Fibroblast of skin of left quadriceps (primary cell): ENCODE measurements at places on chromosomes 5 and 9.

- DNase-seq, result no peak
These were observed 119.3 kb downstream of the NR2F1-AS1 start for GRCh38 chr5:93461756-93462155.

DNA sequence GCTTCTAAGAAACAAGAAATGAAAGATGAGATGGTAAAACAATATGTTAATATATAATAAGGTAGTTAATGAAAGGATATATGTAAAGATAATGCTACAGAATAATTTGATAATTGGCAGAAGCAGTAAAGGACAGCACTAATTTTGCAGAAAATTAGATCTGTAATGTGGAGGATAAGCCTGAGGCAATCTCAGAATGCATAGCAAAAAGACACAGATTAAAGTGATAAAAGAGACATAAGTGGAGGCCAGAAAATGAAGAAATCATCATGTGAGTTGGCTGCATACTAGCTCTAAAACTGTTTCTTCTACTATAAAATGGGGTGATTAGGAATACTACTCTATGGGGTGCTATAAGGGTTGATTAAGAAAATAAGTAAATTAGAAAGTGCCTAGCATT, 225.9 kb downstream of the SEC61B start:
- no peak for DNase-seq

- no peak for DNase-seq
These were observed 108.0 kb downstream of the DAPK1 start for GRCh38 chr9:87605676-87606075.

DNA sequence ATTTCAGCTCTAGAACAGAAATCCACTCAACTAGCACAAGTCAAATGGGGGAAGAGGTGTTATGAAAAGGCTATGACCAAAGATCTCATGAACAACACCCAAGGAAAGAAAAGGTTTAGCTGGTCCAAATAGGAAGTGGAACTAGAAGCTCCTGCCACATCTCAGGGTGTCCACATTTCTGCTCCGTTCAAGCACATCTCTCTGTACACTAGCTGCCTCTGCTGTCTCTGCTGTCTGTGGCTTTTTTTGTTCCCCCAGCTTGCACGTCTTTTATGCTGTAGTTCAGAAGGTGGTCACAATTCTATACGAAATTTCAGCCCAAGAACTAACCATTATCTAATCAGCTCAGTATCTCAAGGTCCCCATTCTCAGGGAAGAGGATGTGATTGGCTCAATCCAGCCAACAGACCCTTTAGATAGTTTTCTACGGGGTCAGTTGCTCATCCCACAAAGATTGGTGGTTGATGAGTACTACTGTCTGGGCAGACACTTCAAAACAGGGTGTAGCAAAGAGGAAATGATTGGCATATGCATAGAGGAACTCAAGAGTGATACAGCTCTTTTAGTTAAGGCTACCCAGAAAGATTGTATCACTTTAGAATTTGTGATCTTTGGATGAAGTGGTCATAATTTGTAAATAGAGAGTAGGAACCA, 44.0 kb downstream of the FANCC start:
- DNase-seq, result no peak

GRCh38 chr5:107682533-107682932, 11.8 kb upstream of the EFNA5 start:
- DNase-seq, result no peak

GRCh38 chr5:151053796-151054462, 26.9 kb downstream of the TNIP1 start:
- no peak for DNase-seq

DNA sequence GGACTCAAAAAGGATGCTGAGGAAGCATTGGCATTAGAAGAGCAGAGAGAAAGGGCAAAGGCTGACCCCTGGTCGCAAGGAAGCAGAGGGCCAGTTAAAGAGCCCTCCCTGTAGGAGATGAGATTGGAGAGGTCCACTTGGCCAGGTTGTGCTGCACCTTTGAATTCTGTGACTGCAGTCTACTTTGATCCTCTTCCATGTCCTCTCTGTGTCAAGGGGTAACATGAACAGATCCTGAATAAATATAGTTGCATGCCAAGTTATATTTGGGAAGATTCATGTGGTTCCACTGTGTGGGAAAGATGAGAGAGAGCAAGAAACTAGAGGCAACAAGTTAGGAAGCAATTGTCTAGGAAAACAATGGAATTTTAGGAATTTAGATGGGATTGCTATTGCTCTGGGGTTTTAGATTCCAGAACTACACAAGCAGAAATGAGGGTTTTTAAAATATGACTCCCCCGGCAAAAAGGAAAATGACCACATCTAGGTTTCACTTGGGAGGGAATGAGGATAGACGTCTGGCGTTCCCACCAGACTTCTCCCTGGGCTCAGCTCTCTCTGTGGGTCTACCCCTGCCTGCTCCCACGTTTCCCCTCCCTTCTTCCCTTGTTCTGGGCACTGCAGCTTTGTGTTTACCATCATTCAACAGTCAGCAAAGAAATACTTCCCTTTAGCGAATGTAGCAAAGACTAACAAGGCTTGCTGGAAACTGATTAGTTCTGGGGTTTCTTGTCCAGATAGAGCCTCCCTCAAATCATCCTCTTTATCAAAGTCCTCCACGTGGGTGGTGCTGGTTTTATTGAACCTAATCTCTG, 63.6 kb downstream of the SNX18 start:
- DNase-seq, result peak; percentile 60

DNA sequence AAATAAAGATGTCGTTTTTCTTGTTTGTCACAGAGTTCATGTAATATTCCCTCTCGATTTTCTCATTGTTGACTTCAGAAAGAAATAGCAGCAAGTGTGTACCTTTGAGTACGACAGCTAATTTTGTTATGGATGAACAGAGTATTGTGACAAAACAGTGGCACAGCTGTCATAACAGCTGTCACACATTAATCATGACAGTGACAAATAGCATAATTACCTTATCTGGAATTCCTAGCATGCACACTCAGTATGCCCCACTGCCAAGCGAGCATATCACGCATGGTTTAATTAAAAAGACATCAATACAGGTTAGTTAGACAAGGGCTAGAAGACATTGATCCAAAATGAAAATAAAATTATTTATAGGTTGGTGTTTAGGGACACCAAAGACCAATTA, 375.1 kb downstream of the SPATA31D1 start:
- no peak for DNase-seq

DNA sequence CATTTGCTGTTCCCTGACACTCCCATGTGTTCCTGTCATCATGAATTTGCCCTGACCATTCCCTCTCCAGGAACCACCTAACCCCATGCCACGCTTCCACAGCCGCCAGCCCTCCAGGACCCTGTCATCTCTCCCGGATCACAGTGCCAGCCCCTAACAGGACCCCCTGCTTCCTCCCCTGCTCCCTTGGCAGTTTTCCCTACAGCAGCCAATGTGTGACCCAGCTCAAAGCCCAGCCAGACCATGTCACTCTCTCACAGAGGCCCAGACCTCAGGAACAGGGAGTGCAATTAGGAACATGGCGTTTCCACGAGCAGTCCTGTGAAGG, 8.1 kb downstream of the FOXE1 start:
- no peak for DNase-seq

- DNase-seq, result no peak
These were observed 146.0 kb downstream of the CACNA1B start for GRCh38 chr9:138023394-138024124.
